ENCODE measurements at places on chromosomes 2 and 18.

GRCh38 chr2:228590681-228591080 is 409.2 kb upstream of the SPHKAP start:
- DNase-seq, result no peak

DNA sequence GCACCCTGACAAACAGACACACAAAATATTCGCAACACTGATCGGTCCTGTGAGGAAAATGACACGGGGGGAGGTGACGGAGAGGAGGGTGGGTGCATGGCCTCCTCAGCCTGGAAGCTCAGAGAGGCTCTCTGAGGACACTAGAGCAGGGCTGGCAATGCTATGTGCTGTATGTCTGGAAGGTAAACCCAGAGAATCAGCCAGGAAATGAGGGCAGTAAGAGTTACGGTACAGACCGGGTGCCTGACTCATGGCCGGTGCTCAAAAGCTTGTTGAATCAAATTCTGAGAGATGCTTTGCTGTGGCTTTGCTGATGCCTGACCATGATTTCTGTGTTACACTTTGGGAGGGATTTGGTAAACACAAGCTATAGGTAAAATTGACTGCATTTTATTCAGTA is 81.9 kb downstream of the CCDC93 start:
- DNase-seq, result no peak

DNA sequence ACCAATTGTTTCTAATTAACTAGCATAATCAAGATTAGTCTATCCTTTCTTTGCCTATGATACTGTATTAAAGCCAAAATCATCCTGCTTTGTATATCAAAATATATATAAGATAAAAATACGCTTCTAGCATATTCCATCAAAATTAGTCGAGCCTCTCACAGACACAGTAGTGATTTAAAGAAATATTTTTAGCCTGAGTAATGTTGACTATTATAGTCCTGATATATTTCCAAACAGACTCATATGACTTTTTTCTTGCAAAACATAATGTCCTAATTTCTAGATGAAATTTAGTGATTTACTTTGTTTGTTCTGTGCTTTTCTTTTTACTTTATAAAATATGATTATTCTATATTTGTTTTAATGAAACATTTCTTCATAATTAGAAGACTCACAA is 30.9 kb downstream of the FAP start:
- no peak for DNase-seq

- no peak for DNase-seq
Measured at GRCh38 chr18:5894611-5895298, 567 bp downstream of the TMEM200C start.

Data from activated T-helper 1 cell treated with anti-CD3 and anti-CD28 coated beads, Interleukin-2, amount 50 U/mL, for 16 hours (primary cell).